ENCODE measurements at places on chromosomes 3 and 15. TPM values are rescaled to one million over a fixed set of nuclear protein-coding genes. Genes with fewer than 3 reads are reported as not detected.

PRR20G gene
- not detected for total RNA-seq

TMC3 gene
- not detected for total RNA-seq

LDHAL6B gene
- not detected for total RNA-seq

SPCS1 gene
- 106 TPM for total RNA-seq

SLC51B gene
- total RNA-seq: not detected

FAM81A gene
- total RNA-seq: 1.4 TPM

HDAC11 gene
- total RNA-seq: 12.9 TPM

RFT1 gene
- 22.4 TPM for total RNA-seq

YEATS2 gene
- total RNA-seq: 29.4 TPM

GABRR3 gene
- not detected for total RNA-seq

MEF2A gene
- total RNA-seq: 55.1 TPM

SCN11A gene
- 0.11 TPM for total RNA-seq
